Fibroblast of upper back skin (primary cell): ENCODE measurements at places on chromosomes 2 and 18.

DNA sequence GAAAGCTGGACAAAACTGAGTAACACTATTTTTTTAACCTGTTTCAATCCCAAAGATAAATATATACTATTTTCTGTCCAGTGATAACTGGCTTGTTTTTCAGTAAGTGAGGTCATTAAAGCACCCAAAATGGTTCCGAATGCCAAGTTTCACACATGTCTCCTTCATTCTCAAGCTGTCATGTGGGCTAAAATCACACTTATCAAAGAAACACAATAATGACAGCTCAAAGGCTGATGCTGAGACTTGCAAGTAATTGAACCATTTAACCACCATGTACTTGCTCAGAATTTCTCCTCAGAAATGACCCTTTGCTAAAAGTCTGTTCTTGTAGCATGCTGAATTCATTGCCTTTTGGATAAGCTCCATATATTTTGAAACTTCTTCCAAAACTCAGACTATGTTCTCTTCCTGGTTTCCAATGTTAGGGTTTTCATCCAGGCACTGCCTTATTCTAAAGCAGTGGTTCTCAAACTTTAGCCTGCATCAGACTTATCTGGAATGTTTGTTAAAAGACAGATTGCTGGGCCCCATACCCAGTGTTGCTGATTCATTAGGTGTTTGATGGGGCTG is 149.8 kb downstream of the VWC2L start:
- no peak for DNase-seq

DNA sequence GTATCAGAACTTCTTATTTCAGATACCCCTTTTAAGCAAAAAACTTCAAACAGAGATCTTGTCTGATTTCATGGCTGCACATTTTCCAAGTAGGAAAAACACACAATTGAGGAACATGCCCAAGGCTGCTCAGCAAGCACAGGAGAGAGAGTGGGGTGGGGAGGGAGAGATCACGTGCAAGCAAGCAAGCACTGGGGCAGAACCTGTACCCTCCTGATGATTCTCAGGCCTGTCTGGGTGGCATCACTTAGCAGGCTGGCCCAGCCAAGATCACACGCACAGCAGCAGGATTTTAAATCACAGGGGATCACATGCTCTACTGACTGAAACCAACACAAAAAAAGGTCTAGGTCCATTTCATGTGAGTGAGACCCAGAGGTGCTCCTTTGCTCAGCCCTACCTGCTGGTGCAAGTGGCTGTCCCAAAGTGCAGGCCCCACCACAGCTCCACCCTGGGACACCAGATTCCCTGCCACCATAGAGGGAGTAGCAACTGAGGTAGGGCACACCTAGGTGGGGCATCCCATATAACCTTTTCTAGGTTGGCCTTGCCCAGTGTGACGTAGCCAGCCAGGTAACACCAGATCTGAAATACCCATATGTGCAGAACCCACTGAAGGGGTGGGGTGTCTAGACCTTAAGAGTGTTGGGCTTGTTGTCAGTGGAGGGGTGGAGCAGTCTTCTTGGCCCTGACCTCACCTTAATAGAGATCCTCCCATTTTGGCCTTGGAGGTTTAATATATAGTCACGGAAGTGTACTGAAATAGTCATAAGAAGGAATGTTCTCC is 1.8 kb upstream of the LYPD6B start:
- no peak for DNase-seq

DNA sequence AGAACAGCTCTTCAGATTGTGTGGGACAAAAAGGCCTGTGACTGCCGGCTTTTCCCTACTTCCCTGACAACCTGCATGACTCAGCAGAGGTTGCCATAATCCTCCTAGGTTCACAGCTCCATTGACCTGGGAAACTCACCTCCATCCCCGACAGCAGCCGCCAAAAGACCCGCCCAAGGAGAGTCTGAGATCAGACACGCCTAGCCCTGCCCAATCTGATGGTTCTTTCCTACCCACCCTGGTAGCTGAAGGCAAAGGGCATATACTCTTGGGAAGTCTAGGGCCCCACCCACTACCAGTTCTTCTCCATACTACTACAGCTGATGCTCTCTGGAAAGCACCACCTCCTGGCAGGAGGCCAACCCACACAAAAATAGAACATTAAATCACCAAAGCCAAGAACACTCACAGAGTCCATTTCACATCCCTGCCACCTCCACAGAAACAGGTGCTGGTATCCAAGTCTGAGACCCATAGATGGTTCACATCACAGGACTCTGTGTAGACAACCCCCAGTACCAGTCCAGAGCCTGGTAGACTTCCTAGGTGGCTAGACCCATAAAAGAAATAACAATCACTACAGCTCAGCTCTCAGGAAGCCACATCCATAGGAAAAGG is 140.6 kb downstream of the NETO1 start:
- no peak for DNase-seq

GRCh38 chr2:96773922-96774321 is 13.2 kb downstream of the CNNM4 start:
- DNase-seq = no peak

GRCh38 chr18:24588440-24588839 is 128.0 kb downstream of the HRH4 start:
- DNase-seq = no peak

DNA sequence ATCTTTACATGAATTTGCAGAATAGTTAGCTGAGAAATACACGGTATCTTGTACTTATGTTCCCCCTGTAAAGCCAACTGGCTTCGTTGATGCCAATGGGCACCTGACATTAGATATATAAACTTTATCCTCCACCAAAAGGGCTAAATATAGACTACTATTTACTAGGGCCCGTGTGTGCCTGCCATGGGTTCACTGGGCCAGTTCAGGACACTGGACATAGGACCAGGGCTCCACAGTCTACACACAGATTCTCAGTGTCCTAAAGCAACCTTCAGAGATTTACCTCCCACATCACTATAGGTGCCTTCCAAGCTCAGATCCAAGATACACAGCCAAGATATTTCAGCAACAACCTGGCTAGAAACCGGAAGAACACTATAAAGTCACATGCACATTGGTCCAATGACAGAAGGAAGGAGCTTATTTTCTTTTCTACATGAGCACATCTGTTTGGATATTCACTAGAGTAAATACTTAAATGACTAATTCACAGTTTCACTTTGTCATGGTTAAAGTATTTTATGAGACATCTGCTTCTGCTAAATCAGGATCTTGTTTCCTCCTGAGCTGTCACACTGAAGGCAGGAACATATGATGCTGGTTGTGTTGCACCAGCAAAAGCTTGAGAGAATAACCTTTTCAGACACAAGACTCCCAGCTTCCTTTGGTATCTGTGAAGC is 95.1 kb downstream of the MYO5B start:
- peak; percentile 32 for DNase-seq

DNA sequence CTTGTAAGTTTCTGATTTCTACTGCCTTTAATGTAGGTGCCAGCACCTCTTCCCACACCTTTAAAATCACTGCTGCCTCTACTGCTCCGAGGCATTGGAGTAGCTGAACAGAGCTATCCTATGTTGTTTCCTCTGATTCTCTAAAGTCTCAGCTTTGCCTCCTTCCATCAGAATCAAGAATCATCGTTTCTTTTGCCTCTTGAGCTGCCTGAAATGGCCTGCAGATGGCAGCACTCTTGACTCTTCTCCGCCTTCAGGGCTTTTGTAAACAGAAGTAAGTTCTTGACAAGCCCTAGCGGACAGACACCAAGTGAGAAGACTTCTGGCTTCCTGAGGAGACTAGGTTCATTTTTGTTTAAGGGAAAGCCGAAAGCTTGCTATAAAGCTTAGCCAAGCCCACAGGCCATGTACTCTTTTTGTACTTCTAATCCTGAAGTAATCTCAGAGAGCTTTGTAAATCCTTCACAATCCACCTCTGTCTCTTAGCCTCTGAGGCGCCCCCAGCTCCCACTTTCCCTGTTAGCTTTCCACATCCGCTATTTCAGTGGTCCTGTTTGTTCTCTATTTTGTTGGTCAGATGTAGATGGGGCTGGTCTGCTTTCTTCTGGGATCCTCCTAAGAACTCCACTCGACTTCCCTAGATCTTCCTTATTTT is 48.4 kb downstream of the GTF3C3 start:
- peak; percentile 57 for DNase-seq

GRCh38 chr18:33594799-33595198 is 16.8 kb downstream of the ASXL3 start:
- DNase-seq = no peak

- DNase-seq = no peak
Measured at GRCh38 chr2:197306024-197306695, 4.4 kb downstream of the ANKRD44 start.

DNA sequence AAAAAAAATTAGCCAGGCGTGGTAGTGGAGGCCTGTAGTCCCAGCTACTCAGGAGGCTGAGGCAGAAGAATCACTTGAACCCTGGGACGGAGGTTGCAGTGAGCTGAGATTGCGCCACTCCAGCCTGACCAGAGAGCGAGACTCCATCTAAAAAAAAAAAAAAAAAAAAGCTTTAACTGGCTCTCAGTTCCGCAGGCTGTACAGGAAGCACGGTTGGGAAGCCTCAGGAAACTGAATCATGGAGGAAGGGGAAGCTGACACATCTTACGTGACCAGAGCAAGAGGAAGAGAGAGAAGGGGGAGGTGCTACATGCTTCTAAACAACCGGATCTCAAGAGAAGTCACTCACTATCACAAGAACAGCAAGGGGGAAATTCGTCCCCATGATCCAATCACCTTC is 505.6 kb upstream of the SLC8A1 start:
- DNase-seq = no peak

DNA sequence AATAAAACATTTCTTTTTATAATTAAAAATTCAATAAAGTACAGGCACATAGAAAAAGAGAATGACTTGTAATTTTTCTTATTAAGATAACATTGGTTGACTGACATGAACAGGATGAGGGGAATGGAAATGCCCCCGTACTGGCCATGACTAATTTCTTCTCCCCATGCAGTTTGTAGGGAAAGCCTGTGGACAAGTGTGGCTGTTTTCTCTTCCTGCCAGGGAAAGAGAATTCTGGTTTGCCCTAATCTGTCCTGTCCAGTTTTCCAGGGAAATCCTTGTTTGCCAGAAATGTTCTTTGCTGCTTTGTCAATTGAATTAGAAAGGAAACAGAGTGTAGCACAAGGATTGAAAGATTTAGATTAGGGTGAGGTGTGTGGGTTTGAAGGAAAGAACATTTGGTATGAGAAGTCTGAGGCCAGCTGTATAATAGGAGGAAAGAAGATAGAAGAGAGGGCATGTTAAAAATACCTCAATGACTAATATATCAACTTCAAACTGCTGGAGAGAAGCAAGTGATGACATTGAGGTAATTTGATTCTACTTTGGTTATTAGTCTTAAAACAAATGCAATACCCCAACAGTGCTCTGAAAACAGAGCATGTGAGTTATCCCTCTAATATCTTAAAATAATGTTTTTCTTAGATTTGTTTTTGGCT is 593.9 kb upstream of the ZNF804A start:
- peak; percentile 29 for DNase-seq

- no peak for DNase-seq
Measured at GRCh38 chr2:100252811-100253698, 69.2 kb downstream of the LONRF2 start.

DNA sequence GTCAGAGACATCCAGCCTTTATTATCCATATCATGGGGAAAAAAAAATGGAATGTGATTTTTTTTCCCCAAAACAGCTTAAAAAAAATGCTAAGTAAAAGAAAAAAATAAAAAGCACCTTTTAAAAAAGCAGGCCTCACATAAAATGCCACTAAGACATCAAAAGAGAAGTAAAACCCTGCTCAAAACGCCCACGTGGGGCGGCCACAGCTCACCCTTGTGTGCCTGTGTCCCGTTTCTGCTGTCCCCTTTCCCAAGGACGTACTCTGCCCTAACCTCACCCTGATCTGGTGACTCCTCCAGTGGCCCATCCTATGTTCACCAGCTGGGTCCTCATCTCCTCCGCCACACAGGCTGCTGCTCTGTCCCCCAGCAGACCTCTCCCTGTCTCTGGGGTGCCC is 125.4 kb downstream of the NEDD4L start:
- no peak for DNase-seq

DNA sequence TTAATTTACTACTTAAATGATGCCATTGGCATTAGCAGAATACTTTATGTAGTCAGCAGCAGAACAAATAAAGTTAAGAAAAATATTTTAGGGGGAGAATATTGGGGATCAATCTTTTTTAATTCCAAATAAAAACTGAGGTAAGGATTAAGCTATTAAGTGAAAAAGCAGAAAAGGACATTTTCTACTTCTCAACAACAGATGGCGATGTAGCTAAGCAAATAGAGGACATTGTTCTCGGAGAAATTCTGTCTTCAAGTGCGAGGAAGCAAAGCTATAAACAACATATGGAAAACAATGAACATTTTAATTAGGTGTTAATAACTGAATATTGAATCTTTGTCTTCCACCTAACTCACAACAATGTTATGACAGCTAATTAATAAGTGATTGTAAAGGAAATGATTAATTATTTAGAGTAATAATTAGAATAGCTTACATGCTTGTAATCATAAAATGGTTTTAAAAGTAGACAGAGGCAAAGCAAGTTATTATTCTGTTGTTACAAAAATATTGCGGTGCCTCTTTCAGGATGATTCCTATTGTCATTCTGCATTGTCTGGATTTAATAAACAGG is 32.9 kb upstream of the CCDC93 start:
- DNase-seq = peak; percentile 57

DNA sequence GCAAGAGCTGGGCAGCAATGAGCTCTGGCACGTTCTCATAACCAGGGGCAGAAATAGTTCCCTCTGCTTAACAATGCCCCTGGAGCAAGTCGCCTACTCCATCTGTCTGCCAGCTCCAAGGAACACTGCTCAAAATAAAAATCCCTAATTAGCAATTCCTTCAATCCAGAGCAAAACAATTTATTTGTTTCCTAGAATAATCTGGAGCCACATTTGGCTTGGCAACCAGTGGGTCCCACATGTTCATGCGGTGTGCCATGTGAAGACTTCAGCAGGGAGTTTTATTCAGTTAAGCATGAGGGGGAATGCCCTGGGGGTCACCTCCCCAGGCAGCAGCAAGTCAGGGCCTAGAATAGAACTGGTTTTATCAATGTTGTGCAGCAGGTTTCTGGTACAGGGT is 7.6 kb upstream of the EGR4 start:
- no peak for DNase-seq

GRCh38 chr2:24970483-24971285 is 1.1 kb downstream of the DNAJC27 start:
- DNase-seq = peak; percentile 37

DNA sequence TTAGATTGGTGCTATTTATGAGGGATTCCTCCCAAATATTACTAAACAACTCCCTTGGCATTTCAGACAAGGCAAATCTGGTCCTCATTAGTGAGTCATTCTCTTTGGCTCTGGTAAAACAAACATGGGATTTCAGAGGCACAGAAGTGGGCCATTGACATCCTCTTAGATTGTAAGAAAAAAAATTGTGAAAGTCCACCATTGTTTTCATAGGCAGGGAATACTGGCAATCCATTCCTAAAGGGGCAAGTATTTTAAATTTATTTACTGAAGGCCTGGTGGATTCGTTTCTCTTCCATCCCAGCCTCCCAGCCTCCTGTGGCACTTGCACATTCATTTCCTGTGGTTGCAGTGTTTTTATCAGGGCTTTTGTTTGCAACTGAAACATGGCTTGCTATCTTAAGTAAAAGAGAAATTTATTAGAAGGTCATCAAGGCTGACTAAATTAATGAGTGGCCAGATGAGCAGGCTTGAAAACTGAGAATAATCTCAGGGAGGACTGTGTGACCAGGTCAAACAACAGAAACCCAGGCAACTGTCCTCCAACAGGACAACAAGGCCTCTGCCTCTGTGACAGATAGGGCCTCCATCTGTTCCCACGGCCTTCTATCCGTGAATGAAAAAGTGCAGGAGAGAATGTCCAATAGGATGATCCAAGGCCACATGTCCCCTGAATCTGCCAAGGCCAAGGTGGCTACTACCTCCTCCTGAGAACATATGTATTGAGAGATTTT is 23.1 kb upstream of the TNFAIP6 start:
- peak; percentile 92 for DNase-seq

GRCh38 chr2:7358865-7359447 is 441.7 kb downstream of the RNF144A start:
- no peak for DNase-seq
